PC-9 (cell line): ENCODE measurements at places on chromosomes 7 and 10.
A peak's percentile ranks its signal among the peaks of the same experiment; 100 is the strongest.

- peak; percentile 88 for DNase-seq
Measured at GRCh38 chr7:17109020-17109419, 189.4 kb upstream of the AHR start.

DNA sequence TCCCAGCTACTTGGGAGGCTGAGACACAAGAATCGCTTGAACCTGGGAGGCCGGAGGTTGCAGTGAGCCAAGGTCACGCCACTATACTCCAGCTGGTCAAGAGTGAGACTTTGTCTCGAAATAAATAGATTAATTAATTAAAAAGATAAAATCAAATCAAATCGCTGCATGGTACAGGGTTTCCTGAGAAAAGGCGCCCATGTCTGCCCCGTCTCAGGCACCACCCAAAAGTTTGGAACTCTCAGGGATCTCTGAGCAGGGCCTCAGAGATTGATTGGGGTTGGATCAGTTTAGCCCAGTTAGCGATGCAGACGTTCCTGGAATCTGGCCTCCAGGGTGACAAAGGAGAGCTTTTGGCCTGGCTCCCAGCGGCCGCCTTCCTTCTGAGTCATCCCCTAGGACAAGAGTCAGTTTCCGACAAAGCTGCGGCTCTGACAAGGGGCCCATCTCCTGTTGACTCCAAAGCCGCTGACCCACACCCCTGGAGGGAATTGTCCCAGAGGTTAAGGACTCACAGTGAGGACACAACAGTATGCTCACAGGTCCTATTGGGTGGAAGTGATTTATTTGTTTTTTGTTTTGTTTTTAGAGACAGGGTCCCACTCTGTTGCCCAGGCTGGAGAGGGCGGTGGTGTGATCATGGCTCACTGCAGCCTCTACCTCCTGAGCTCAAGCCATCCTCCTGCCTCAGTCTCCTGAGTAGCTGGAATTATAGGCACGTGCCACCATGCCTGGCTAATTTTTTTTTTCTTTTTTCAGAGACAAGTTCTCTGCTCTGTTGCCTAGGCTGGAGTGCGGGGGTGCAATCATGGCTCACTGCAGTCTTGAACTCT, 6.8 kb downstream of the ORAI2 start:
- DNase-seq = peak; percentile 86

DNA sequence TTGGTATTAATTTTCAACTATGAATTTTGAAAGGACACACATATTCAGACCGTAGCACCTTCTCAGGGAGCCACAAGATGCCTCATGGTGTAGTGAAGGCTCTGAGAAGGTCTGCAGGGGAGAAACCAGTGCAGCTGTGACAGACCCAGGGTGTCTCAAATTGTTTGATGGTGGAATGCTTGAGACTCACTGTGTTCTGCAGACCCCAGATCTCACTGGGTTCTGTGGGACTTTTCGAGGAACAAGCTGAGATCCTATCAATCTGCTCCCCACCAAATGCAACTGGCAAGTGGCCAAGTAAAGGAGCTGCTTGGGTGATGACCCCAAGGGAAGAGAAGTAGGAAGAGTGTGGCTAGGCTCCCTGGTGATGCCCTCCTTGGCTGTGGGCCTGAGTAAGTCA, 130.5 kb upstream of the UNC5B start:
- no peak for DNase-seq

DNA sequence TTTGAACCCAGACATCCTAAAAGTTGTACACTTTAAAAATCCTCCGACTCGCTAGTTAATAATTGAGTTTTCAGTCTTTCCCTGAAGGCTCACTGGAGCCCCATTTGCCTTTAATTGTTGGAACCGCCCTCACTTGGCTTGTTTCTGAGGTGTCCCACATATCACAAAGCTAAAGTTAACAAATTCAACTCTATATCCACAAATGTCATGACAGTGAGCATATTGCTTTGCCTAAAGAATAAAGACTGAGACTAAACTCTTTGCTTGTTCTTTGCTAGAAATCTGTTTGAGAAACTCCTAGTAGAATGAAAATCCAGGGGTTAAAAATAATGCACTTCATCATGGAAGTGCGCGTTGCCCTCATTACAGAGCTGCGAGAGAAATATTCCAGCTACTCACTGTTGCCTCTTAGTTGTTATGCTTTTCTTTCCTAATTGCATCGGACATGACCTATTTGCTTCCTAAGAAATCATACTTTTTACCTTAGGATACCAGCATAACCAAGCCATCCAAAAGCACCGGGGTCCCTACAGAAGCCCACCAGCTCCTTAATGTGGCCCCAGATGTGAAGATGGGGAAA, 752 bp downstream of the THSD7A start:
- no peak for DNase-seq

DNA sequence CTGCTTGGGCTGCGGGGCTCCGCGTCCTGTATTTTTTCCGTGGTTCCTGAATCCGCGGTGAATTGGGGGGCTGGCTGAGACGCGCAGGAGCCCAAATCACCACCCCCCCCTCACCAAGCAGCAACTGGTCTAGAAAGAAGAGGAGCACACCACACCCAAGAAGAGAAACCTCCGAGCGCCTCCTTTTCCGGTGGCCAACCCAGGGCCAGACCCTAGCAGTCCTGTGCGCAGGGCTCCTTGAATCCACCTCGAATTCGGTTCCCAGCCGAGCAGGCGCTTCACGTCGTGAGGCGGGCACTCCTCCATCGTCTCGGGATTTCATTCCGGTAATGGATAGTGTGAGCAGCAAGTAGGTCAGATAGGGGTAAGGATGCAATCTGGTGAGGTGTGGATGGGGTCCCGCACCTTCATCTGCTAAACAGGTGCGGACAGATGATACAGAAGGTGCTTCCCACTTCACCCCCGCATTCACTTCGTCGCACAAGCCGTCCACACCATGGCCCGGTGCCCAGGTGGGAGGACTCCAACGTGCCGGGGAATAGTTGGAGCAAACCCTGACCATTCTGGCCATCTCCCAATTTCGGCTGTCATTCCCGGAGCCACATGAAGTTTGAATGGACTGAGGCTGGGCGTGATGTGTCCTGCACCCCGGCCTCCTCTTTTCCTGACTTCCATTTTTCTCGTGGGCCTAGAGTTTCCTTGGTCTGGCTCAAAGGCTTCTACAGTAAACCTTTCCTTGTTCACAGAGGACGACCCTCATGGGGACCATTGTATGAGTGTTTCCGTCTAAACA, 19.8 kb upstream of the ZNF273 start:
- DNase-seq = no peak

DNA sequence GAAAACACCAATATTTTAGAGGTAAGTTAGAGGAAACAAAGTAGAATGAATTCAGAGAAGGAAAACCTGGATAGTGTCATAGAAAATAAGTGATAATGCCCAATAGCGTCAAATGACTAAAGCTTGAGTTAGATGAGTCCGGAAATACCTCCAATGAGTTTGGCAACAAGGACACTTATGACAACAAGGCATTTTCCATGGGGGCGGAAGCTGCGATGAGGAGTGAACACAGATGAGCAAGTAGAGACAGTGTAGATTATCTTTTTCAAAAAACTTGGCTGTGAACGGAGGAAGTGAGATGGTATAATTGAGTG, 383 bp upstream of the R3HCC1L start:
- DNase-seq = no peak

GRCh38 chr10:63093227-63093626, 39.9 kb upstream of the NRBF2 start:
- no peak for DNase-seq

- DNase-seq = no peak
Measured at GRCh38 chr7:157687158-157687557, 350.4 kb downstream of the DNAJB6 start.

GRCh38 chr7:55964261-55965099, at the start of gene NIPSNAP2:
Gene NIPSNAP2, plus strand, starts transcription at chr7:55964585. Its CDS starts 25 bp downstream, at chr7:55964610.
- DNase-seq = peak; percentile 89

DNA sequence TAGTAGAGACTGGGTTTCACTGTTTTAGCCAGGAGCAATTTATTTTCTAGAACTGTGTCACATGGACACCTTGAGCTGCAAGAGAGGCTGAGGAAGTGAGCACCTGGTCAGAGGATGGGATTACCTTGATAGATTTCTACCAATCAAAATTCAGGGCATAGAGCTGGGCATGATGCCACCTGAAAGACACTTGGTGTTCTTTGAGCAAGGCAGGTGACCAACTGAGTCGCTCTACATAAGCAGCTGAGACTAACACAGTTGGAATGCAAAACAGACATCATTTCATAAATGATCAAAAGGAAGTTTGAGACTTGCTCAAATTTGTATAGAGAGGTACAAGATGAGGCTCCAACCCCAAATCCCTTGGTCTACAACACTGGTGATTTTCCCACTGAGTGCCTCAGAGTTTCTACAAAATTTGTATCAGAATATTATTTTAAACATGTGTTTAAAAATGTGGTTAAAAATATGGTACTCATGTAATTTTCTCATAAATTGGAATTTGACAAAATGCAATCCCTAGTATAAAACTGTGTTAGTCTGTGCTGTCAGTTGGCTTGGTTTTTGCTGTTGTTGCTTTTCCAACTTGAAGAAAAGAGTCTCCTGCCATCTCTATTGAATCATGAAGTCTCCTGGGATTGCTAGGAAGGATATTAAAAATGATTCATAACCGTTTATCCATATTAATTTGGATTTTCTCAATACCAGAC, 156.4 kb upstream of the MDFIC start:
- no peak for DNase-seq

DNA sequence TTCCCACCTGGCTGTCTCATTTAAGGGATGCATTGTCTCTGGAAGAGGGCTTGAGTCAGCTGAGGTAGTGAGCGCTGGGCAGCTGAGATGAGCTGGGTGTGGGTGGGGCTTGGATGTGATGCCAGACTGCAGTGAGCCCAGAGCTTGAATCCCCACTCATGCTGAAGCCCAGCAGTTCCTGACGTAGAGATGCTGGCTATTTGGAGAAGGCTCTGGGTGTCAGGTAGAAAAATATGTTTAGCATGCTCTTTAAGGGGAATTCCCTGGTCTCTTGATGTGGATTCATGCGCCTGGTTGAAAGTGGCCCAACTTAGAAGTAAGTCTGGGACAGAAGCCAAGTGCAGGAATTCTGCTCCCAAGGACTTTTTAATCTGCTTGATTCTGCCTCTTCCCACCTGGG, 241.5 kb upstream of the IGFBP3 start:
- no peak for DNase-seq

- DNase-seq = no peak
Measured at GRCh38 chr10:50426485-50426884, 175.2 kb upstream of the ASAH2 start.

DNA sequence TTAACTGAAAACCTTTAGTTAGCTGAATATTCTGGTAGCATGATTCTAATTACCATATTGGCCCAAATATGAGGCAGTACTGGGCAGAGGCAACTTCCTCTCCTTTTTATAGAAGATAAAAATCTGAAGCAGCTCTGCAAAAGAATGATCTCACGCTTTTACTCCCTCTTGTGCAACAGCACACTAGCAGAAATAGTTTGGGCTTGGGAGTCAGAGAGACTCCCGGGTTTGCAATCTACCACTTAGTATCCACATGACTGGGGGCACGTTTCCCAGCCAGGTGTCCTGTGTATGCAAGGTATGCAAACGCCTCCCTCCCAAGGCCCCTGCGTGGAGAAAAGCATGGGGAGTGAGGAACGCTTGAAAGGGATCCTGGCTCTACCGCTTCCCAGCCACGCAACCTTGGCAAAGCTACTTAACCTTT, 47.2 kb upstream of the RHEB start:
- DNase-seq = no peak

DNA sequence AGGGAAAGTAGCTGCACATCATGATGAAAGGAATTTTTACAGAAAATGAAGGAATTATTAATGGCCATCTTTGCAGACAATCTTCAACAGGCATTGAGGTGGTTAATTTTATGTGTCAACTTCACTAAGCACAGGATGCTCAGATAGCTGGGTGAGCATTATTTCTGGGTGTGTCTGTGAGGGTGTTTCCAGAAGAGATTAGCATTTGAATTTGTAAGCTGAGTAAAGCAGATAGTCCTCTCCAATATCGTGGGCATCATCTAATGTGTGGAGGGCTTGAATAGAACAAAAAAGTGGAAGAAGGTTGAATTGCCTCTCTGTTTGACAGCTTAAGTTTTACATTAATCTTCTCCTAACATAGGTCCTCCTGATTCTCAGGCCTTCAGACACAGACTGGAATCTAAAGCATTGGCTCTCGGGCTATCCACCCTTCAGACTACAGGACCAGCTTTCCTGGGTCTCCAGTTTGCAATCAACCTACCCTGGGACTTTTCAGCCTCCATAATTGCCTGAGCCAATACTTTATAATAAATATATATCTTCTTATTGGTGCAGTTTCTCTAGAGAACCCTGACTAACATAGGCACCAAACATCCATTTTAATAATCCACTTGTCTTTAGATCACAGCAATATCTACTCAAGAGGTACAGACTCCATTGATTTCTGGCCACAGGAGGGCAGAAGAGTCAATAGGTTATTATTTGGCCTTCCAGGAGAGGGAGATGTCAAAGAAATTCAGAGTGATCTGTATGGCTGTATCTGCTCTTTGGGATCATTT, 10.5 kb upstream of the CRPPA start:
- no peak for DNase-seq

DNA sequence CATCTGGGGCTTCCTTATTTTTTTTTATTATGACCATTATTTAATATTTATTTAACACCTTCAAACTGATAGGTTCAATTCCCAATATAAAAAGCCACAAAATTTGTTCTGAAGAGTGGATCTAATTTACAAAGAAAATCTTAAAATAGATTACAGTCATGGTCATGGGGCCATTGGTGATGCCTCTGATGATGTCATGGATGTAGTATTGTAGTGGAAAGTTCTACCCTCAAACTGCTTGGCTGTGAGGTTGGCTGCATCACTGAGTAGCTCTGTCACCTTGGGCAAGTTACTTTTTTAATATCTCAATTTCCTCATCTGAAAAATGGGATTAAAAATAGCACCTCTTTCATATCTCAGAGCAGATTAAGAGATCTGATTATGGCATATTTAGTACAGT, 128.5 kb downstream of the DKK1 start:
- no peak for DNase-seq

GRCh38 chr10:79241990-79242619, 105.2 kb upstream of the PPIF start:
- DNase-seq = no peak

DNA sequence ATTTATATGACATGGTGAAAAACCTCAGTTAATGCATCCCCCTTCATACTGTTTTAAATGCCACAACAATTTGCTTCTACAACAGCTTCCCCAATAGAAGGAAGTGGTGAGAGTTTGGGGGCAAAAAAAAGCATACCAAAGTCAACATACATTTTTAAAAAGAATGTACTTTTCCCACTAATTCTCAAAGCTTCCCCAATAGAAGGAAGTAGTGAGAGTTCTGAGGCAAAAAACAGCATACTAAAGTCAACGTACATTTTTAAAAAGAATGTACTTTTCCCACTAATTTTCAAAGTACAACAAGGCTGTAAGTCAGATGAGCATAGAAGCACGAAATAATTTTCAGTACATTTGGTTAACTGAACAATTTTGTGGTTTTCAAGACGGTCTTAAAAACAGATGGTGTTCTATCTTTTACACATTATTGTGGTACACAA, 24.0 kb downstream of the WASL start:
- no peak for DNase-seq

DNA sequence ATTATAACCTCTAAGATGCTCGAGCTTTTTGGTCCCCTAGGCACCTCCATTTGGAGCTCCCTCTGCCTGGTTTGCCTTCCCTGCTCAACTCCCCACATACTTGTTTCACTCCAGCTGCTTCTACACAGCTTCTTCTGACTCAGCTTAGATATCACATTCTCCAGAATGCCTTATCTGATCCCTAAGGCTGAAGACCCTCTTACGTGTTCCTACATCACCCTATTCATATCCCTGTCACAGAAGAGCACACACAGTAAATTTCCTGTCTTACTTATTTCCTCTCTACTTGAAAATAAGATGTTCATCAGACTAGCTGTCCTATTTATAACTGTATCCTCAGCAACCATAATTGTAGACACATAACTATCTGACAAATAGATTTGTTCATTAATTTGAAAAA, 61.3 kb upstream of the RNF148 start:
- DNase-seq = no peak

GRCh38 chr7:46811529-46811928, 770.4 kb downstream of the TNS3 start:
- DNase-seq = no peak
